Fibroblast of villous mesenchyme (primary cell): ENCODE measurements at places on chromosomes 3 and 15. TPM values are rescaled to one million over a fixed set of nuclear protein-coding genes. Genes with fewer than 3 reads are reported as not detected.

The AP3B2 gene
- 0.43 and 0.64 TPM in 2 replicates for total RNA-seq

The USP4 gene
- 21.6 and 23.3 TPM in 2 replicates for total RNA-seq

The CD200 gene
- 1.3 TPM in 2 replicates for total RNA-seq

The NSUN3 gene
- 13.4 and 15.5 TPM in 2 replicates for total RNA-seq

The ENTPD3 gene
- under 0.01 TPM in 1 of 2 replicates, not detected in the other for total RNA-seq

The NANOGP8 gene
- 0.32 TPM in 1 of 2 replicates, not detected in the other for total RNA-seq

The CCDC39 gene
- under 0.01 TPM in 1 of 2 replicates, not detected in the other for total RNA-seq
